SK-N-MC (cell line): ENCODE measurements at places on chromosomes 5 and 9.

GRCh38 chr5:147564124-147564486, 54.2 kb upstream of the DPYSL3 start:
- DNase-seq: no peak

DNA sequence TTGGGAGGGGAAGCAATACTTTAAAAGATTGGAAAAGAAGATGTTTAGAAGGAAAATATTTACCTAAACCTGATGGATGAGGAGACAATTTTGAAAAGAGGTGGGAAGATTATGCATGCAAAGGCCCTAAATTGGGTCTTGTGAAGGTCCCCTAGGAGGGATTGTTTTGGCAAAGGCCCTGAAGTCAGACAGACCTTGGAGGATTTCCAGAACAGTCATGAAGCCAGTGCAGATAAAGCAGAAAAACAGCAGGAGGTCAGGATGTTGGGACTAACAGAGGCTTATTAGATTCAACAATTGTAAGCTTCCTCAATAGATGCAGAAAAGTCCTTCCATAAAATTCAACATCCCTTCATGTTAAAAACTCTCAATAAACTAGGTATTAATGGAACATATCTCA, 361.0 kb upstream of the CDH6 start:
- peak; percentile 72 for DNase-seq

DNA sequence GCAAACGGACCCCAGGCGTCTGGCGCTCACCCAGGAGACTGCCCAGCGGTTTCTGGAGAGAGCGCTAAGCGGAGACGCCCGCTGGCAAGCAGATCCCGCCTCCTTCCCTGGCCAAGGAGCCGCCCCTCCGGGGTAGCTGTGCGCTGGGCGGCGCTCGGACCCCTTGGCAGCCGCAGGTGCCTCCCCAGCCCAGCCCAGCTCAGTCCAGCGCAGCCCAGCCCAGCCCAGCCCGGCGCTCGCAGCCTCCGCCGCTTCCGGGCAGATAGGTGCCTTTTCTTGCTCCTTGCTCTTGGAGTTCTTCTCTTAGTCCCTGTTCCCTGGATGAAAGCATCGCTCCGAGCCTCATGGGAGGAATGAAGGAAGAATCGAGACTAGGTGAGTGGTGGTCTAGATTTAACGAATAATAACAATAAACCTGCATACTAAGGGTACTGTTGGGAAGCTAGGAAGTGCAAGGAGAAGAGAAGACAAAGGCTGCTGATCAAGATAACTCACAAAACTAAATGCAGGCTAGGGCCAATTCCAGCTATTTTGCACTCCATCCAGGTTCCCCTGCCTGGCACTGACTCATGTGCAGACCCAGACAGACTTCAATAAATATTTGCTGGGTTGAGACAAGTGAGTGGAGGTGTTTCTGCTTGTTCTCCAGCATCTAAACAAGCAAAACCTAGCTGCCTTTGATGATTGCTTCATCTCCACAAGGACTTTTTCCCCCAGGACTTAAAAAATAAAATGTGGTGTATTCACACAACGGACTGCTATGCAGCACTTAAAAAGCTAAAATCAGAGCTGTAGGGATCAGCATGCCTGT, at the start of gene STK32A:
TSS of gene STK32A (plus strand) at position 202 of the 811 bp plus-strand sequence. CDS start 4,609 bp downstream, outside the sequence.
- no peak for DNase-seq

DNA sequence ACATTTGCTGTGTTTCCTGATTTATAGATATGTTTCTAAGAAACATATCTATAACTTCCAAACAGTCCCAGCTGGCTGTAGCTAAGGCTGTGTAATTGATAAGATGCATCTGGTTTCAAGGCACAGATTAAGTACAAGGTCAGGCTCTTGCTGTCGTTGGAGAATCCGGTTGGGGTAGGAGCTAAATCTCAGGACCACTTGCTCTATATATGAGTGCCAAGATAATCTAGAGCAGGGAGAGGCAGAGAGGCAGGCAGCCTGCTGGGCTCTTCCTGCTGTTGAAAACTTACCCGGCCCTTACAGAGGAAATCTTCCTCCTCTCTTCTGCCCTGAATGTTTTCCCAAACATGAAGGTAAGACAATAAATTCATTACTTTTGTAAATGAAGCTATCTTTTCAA, at the start of gene C7:
TSS of gene C7 (plus strand) at position 234 of the 400 bp plus-strand sequence. CDS start at position 348, 114 bp downstream.
- DNase-seq: no peak

DNA sequence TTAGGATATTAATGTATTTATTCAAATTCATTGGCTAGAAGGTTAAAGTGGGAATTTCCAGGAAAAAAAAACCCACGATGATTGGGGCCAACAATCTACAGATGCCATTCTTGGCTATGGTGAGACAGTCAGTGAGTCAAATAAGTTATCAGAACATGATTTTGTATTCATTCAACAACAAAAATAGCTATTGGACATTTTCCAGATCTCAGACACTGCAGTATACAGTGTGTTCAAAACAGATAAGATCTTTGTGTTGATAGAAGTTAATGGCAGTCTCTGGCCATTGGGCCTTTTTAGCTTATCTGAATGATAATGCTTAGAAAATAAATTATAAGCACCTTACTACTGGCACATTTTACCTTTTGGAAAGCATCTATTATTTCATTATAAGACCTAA, 547.7 kb downstream of the MAT2B start:
- no peak for DNase-seq

GRCh38 chr5:53337827-53338226, 142.6 kb upstream of the FST start:
- DNase-seq: no peak

- peak; percentile 86 for DNase-seq
These were observed 152.8 kb upstream of the DAP start for GRCh38 chr5:10913841-10914240.

- DNase-seq: no peak
These were observed 10.2 kb downstream of the CMYA5 start for GRCh38 chr5:79699763-79700400.

GRCh38 chr9:97788763-97789663, 64.0 kb upstream of the FOXE1 start:
- no peak for DNase-seq
